ENCODE measurements at places on chromosomes 6 and 20.

DNA sequence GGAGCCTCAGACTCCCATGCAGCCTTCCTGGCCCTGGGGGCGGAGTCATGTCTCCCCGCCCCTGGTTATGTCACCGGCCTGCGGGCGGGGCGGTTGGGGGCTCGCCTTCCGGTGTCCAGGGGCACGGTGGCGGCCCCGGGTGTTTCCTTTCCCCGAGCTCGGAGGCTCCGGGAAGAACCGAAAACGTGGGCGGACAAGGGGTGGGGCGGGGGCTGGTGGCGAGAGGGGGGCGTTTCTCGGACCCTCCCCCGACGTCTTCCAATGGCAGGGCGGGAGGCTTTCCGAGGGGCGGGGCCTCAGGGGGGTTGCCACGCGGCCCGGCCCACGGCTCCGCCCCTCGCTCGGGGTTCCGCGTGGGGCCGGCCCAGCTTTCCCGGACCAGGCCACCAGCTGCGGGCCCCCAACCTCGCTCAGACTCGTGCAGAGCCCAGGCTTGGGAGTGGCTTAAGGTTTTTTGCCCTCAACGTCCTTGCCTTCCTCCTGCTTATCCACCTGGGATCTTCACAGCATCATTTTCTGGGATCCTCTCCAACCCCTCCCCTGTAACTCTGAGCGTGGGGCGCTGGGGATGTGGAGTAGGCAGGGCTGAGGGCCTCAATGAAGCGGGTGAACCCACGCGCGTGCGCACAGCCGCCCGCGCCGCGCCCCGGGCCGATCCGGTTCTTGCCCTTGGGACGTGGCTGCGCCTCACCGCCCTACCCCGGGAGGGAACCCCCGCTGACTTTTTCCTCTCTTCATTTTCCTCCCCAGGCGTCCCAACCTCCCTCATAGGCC, 2.1 kb upstream of the NRN1 start:
- no peak for DNase-seq

DNA sequence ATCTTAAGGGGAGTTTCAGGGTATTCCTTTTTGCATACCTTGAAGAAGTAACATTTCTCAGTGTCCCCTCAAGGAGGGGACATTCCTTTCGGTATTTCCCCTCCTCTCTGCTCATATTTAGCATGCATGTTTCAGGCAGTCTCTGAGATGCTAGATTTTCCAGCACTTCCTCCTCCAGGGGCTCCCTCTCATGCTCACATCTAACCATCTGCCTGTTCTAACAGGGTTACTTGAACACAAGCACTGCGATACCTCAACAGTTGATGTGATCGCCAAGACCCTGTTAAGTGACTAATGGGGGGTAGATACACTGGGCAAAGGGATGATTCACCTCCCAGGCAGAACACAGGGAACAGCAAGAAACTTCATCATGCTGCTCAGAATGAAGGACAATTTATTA, 12.9 kb upstream of the MCM3 start:
- no peak for DNase-seq

DNA sequence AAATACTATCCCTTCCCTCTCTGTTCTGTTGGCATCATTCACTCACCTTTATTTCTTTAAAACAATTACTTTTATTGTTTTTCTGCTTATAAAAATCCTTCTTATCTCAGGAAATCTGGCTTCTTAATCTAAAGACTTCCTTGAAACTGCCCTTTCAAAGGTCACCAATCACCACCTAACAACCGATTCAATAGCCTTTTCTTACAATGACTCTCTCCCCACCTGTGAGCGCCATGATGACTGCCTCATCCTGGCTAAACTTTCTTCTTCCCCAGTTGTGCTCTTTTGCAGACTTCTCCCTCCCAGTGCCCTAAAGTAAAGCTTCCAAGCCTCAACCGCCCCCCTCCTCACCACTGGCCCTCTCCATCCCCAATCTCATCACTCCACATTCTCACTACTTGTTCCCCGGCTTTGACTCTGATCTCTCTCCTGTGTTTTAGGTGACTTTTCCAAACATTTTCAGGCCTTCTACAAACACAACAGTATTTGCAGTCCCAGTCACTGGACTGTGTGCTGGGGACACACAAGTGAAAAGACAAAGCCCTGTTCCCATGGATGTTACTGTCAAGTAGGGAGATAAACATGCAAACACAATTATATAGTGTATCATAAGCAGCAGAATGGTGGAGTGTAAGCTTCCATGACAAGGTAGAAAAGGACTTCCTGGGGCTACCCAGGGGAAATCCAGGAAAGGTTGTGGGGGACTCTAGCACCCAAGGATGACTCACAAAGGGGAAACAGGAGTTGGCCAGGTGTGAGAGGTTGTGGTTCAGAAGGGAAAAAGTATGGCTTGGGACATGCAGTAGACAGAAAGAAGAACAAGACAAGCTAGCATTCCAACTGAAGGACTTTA, 12.8 kb downstream of the NHSL1 start:
- no peak for DNase-seq

GRCh38 chr20:8116067-8116811, 15.8 kb upstream of the PLCB1 start:
- no peak for DNase-seq

GRCh38 chr6:112017169-112017568, 36.7 kb upstream of the CCN6 start:
- no peak for DNase-seq

DNA sequence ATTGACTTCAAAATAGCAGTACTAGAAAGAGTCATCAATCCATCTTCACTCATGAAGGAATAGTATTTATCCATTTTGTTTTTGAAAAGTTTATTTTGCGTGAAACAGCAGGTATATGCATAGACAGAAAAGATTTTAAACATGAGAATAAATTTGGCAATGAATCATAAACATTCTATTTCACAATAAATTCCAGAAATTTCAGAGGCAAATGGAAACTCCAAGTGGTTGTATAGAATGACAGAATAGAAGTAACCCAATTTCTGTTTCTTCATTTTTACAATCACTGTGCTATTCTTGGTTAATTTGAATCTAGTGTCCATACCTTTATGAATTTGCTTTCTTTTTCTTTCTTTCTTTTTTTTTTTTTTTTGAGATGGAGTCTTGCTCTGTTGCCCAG, 173.0 kb upstream of the ECI2 start:
- DNase-seq = no peak

- no peak for DNase-seq
Observed at GRCh38 chr20:42191140-42191860, 573.1 kb upstream of the CHD6 start.

DNA sequence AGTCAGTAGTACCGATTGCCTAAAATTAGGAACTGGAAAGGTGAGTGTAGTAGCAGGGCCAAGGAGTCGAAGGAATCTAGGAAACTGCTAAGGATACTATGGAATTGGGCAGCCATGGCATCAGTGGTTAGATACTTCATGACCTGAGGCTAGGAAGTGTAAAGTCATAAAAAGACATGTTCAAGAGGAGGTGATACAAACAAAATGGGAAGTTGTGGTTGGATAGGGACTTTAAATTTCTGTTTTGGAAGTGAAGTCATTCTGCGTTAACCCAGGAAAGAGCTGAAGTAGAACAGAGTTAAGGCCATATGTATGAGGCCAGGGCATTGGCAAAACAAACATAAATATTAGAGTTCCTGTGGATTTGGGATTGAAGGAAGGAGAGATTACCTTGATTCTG, 88.6 kb upstream of the TMEM181 start:
- no peak for DNase-seq

DNA sequence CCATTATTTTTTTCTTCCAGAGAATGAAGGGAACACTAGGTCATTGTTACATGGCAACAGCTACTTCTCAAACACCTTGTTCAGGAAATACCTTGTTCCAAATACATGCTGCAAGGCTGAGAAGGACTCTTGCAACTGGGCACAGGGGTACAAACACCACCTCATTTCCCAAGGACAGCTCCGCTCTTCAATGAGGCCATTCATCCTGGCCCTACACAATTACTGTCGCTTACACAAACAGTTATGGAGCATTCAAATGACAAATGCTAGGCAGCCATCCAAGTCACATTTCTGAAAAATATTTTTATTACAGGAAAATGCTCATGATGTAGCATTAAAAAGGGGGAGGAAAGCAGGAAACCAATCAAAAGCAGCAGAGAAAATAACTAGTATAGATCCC, 611.9 kb downstream of the DHX35 start:
- DNase-seq = no peak

DNA sequence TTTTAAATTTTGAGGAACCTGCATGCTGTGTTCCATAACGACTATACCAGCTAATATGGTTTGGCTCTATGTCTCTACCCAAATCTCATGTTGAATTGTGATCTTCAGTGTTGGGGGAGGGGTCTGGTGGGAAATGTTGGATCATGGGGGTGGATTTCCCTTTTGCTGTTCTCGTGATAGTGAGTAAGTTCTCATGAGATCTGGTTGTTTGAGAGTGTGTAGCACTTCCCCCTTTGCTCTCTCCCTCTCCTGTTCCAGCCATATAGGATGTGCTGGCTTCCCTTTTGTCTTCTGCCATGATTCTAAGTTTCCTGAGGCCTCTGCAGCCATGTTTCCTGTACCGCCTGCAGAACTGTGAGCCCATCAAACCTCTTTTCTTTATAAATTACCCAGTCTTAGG, 61.8 kb upstream of the NEDD9 start:
- no peak for DNase-seq

DNA sequence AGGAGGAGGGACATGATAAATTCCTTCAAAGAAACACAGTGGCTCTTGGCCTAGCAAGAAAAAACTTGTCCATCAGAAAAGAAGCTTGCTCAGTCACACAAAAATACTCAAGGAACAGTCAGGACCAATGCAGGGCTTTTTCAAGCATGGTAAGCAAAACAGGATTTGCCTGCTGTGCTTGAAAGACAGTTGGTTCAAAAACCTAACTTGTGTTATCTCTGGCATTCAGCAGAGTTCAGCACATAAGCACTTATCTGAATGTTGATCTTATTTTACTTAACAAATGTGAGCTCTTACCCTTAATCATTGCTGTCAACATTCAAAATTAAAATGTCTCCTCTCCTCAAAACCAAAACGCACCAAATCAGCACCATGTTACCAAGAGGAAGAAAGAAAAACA, 38.3 kb downstream of the ATG5 start:
- no peak for DNase-seq

- DNase-seq = no peak
Observed at GRCh38 chr6:139863346-139863745, 488.9 kb upstream of the CITED2 start.

DNA sequence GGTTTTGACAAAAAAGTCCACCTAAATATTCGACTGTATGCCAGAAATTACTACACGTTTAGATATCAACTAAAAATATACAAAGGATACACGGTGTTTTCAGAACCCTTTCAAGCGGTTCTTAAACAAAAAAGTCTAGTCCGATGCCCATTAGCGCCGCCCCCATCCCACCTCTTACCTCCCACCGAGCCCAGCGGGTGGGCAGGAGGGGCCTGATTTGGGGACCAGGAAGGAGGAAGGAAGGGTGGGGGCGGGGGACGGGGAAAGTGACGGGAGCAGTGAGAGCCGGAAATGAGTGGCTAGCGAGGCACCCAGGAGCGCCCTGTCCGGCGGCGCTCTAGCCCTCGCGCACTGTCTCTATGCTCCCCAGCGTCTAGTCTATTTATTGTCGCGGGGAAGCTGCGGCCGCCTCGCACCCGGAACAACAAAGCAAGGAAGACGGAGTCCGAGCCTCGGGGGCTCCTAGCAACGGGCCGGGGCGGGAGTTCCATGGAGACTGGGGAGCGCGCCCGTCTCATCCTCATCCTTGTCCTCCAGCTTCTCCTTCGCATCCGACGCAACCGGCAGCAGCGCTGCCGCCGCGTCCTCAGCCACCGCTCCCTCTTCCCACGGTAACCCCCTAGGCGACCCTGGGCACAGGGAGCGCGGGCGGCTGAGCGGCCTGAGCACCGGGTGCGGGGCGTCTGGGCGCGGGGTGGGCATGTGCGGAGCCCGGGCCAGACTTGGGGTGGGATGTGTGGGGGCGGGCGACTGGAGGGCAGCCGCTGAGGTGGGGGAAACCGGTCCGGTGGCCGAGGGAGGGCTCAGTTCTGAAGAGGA, at the start of gene TBPL1:
TSS of gene TBPL1 (plus strand) at position 410 of the 819 bp plus-strand sequence. CDS start 26,902 bp downstream, outside the sequence.
- DNase-seq = peak; percentile 83

DNA sequence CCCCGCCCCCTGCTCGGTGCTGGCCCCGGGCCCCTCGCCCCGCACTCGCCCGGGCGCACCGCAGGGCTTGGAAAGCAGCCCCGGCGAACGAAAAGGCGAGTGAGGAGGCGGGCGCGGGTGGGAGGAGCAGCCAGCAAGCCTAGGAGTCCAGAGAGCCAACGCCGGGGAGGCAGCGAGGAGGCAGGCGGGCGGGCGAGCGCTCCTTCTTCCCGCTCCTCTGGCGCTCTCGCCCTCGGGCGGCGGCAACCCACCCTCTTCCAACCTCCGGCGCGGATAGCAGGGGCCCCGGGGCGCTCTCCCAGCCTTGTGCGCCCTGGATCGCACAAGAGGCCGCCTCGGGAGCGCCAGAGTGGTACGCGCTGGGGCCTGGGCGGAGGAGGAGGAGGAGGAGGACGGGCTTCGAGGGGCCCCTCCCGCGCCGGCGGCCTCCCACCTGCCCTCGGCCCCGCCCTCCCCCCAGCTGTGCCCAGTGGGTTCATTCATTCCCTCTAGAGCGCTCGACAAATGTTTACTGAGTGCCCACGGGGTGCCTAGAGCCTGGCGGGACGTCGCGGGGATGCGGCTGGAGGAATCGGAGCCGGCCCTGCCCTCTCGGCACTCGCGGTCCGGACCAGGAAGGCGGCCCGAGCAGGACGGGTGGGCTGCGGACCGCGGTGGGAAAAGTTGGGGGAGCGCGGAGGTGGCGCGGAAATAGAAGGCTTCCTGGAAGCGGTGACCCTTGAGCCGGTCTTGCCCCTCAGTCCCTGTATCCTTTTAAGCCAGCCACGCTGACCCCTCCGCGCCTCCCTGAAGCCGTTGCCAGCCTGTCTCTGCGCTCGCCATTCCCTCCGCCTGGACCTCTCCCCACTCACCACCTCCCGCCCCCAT, at the start of gene BMP7:
TSS of gene BMP7 (minus strand) at position 351 of the 867 bp plus-strand sequence. CDS start 519 bp downstream, outside the sequence.
- no peak for DNase-seq

DNA sequence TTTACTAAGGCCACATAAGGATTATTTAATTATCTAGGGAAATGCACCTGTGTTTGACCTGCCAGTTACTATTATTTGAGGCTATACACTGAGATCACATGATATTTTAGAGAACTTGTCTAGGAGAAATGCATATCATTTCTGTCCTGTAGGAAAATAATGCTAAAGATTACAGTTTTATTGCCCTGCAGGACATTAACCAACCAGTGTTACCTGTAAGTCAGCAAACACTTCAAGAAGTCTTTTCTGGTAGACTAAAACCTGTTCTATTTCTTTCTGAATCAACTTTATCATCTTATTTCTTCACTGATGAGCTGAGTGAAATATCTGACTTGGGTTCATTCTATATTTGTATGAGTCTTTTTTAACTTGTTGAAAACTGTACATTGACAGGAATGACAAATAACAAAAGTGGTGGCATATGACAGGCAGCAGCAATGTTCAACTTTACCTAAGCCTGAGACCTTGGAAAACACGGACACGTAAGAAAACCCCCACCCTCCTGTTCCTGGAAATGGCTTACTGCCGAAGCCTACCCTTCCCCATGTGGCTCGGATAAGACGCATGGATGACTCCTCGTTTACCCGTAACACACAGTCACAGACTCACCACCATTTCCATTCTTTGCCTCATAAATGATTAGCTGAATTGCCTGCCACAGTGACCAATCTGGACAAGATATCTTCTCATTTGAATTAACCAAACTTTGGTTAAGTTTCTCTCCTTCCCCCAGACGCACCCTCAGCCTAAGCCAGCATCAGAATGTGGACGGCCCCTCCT, 118.0 kb upstream of the CD93 start:
- DNase-seq = no peak
